Femur (tissue), 1 donor: ENCODE measurements at places on chromosomes 2 and 18.

DNA sequence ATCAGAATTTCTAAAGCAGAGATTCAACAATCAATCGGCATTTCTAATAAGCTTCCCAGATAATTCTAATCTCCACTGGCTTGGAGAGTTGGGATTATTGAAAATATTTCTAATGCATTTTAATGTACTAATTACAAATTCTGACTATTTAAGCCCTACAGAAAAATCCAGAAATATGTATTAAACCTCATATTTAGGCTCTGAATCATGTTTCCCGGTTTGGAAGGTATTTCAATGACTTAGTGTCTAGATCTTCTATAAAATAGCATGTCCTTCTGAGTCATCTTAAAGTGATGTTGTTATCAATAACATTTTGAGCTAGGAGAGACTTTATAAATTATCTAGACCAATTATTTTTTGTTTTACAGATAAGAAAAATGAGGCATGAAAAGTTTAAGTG is 258.8 kb upstream of the NRXN1 start:
- DNase-seq: no peak

DNA sequence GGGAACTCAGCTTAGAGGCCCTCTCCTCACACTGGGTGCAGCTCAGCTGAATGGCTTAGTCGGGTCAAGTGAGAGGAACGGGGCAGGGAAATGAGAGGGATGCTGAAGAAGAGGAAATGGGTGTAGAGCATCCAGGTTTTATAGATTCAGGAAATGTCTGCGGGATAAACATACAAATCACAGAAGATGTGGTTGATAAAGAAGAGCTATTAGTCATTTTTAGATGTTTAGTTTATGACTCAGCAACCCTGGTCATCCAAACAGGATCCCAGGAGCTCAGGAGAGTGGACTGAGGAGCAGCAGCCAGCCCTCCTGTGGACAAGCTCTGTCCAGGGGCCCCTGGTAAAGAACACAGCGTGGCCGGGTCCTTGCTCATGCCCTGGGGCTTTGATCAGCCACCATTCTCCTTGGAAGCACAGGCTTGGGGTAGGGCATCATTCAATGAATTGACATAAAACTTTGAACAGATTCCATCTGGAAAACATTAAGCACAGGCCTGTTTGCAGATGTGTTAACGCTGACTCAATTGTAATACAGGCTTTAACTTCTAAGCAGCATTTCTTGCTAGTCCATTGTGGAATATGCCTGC is 83.0 kb downstream of the NPAS2 start:
- no peak for DNase-seq

DNA sequence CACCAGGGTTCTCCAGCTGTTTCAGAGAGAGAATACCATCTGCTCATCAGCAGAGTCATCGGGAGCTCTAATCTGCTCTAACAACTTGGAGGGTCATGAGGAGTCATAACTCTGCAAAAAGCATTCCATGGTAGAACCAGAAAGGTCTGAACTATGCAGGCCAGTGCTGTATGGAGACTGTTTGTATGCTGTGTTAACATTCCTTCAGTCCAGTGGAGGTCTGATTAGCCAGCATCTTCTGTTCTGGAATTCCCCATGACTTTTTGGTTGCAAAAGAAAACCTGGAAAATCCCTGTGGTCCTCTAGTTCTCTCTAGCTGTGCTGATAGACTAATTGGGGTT is 9.4 kb upstream of the ITGB6 start:
- DNase-seq: no peak

DNA sequence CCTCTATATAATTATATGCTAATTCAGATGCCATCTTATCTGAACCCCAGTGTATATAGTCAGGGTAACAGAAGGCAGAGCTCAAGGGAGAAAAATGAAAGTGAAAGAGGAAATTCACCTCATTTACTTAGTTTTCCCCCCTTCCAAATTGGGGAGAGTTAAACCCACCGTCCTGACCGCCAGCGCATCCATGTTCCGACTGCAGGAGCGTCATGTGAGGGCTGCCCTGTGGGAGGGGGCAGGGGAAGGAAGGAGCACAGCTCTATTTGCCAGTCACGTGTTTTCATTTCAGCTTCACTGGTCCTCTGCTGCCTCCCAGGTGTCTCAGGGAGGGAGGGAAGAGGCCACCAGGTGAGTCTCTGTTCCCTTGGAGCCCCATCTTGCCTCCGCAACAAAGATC is 13.2 kb downstream of the CNNM4 start:
- no peak for DNase-seq

GRCh38 chr2:109238580-109238979 is 109.6 kb downstream of the SH3RF3 start:
- DNase-seq: peak; percentile 74

DNA sequence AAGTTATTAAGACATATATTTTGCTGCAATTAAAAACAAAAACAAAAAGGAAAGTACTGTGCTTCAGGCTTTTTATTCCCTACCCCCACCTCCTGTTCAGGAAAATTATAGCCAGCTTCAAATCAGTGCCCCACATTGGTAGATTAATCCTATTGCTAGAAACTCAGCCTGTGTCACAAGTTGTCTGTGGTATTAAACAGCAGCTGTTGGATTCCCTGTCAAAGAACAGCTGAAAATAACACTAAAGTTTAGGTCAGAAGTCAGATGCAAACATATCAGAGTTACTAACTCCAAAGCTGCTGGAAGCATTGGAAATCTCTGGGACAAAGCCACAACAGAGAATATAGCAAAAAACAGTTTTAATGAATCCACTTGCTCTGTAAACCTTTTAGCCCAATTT is 818 bp upstream of the CCDC141 start:
- DNase-seq: no peak

DNA sequence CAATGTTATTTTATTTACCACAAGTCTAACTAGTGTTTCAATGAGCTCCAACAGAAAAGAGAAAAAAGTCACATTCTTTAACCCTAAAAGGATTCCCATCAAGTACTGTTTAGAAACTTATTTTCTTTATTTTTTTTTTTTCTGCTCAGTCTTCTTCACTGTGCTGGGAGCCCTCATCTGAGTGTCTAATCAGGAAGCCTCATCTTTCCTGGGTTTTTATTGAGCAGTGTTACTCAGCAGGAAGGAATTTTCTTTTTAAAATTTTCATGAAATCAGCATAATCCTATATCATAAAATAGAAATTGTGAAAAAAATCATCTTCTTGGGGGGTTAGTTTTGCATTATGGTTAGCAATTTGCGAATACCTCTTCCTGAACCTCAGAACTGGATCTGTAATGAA is 453.8 kb downstream of the CDH2 start:
- no peak for DNase-seq

GRCh38 chr2:164600763-164601162 is 20.5 kb downstream of the GRB14 start:
- DNase-seq: no peak

DNA sequence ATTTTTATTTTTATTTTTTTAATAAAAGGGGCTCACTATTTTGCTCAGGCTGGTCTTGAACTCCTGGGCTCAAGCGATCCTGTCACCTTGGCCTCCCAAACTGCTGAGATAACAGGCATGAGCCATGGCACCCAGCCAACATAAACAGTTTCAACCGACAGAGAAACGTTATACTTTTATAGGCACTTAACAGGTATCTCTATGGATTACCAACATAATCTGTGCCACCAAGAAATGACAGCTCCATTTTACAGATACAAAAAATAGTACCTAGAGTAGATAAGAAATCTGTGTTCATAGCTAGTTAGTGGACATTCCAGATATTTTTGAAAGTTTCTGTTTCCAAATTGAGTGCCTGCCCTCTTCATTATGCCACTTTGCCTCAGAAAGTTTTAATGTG is 1316.7 kb downstream of the LRP1B start:
- DNase-seq: no peak

DNA sequence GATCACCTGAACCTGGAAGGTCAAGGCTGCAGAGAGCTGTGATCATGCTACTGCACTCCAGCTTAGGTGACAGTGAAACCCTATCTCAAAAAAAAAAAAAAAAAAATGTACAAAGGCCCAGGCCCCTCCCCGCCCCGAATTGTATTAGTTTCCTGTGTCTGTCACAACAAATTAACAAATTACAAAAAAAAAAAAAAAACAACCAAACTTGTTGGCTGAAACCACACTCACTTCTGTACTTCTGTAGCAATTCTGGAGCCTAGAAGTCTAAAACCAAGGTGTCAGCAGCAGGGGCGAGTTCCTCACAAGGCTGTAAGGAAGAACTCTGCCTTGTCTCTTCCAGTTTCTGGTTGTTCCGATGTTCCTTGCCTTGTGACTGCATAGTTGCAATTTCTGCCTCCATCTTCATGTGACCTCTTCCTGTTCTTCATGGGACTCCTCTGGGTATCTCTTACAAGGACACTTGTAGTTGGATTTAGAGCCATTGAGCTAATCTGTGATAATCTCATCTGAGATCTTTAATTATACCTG is 100.8 kb upstream of the ZSWIM2 start:
- no peak for DNase-seq

DNA sequence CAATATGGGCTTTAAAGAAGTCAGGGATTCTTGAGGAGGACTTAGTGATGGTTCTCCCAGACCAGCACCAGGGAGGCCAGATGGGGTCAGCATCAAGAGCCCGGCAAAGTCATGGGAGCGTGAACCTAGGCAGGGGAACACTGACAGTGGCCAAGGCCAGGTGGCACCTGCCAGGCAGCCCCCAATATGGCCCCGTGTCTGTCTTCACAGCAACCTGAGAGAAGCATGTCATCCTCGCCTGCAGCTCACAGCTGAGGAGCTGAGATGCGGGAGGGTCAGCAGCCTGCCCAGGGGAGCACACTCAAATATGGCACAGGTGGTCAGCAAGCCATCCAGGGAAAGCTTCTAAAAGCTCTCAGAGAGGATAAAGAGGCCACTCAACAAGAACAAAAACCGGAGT is 105.7 kb upstream of the GPC1 start:
- no peak for DNase-seq

- DNase-seq: no peak
Observed at GRCh38 chr18:43484710-43485109, 207.4 kb upstream of the SYT4 start.

DNA sequence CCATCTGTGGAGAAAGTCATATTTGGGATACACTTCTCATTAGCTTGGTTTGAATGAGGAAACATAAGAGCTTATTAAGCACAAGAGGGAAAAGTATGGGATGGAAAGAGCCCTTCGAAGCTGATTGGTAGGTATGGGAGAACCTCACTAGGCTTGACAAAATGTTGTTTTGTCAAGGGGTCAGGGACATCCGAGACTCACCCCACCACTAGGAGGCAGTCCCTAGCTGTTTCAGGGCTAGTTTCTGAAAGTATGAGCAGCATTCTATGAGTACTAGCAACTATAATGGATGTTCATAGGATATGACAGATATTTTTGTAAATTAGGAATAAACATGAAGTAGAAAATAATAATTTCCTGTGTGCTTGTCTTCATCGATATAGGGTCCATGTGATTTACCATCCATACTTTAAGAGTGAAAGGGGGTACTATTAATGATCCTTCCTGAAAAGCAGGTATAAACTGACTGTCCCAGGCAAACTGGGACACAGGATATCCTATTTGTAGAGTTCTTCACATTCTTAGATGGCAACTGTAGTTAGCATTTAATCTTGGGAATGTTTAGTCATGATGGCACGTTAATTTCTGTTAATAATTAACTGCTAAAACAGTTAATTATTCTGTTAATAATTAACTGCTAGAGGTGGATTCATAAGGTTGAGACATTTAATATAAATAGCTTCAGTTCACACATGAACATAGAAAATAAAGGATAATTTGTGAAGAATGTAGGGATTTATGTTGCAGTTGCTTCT is 28.4 kb downstream of the OTX1 start:
- DNase-seq: no peak

DNA sequence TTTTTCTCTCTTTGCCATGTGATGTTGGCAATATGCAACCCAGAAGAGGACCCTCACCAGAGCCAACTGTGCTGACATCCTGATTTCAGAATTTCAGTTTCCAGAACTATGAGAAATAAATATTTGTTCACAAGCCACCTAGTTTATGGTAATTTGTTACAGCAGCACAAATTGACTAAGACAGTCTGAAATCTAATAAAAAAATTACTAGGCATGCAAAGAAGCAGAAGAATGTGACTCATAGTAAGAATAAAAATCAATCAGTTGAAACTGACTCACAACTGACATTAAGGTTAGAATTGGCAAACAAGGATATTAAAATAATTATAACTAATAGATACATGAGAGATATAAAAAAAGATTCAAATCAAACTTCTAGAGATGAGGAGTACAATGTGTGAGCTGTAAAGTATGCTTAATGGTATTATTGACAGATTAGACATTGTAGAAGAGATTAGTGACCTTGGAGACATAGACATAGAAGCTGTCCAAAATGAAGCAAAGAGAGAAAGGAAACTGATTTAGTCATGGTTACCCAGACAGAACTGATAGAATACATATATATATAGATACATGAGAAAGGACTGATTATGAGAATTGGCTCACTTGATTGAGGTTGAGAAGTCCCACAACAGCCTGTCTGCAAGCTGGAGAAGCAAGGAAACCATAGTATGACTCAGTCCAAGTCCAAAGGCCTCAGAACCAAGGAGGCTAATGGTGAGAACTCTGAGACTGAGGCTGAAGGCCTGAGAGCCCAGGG is 27.8 kb upstream of the TTC39C start:
- DNase-seq: no peak

DNA sequence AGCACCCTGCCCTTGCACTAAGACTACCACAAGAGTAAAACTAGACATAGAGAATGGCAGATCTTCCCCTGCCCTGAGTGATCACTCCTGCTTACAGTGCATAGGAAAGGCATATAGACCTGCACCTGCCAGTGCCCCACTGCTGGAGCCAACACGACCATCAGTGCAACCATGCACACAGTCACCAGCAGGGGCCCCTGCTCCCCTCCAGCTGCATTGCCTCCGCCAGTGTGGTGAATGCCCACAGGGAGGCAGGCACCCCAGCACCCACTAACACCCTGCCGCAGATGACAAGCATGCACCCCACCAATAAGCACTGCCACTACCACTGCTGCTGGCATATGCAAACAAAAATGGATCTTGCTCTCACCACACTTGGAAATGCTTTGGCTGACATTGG is 478.8 kb downstream of the ADCYAP1 start:
- no peak for DNase-seq

GRCh38 chr18:24923138-24923537 is 428.8 kb downstream of the ZNF521 start:
- no peak for DNase-seq

GRCh38 chr18:47560723-47561715 is 309.6 kb upstream of the SKOR2 start:
- DNase-seq: peak; percentile 42

GRCh38 chr2:85397925-85398331 is 12.2 kb downstream of the CAPG start:
- peak; percentile 8 for DNase-seq

- DNase-seq: peak; percentile 86
Observed at GRCh38 chr2:73112913-73113854, at the start of gene RAB11FIP5. Gene RAB11FIP5, minus strand, starts transcription at chr2:73112948. Its CDS starts 171 bp downstream, at chr2:73112777.

GRCh38 chr2:220036431-220036830 is 409.0 kb downstream of the SLC4A3 start:
- no peak for DNase-seq

DNA sequence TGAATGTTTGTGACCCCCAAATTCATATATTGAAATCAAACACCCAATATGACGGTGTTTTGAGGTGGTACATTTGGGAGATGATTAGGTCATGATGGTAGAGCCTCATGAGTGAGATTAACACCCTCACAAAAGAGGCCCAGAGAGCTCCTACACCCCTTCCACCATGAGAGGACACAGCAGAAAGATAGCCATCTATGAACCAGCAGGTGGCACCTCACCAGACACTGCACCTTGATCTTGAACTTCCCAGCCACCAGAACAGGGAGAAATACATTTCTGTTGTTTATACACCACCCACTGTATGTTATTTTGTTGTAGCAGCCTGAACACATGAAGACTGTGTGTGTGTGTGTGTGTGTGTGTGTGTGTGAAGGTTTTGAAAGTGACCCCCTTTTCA is 58.1 kb downstream of the ST3GAL5 start:
- DNase-seq: no peak
